ENCODE measurements at places on chromosomes 1 and 21.

DNA sequence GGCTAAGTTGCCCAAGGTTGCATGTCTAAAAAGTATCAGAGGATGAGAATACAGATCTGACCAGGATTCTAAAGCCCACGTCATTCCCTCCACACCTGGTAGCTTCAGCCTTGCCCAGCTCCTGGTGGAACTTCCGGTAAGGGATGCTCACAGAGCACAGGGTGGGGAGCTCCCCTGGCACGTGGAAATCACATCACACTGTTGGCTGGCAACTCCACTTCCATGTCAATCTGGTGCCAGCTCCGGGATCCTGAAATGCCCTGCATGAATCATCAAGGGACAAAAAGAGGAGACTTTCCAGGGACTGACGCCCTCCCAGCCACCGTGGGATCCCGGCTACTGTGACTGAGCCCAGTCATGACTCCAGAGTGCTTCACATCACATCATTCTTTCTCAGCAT is 12.4 kb upstream of the BCAR3 start:
- no peak for DNase-seq

DNA sequence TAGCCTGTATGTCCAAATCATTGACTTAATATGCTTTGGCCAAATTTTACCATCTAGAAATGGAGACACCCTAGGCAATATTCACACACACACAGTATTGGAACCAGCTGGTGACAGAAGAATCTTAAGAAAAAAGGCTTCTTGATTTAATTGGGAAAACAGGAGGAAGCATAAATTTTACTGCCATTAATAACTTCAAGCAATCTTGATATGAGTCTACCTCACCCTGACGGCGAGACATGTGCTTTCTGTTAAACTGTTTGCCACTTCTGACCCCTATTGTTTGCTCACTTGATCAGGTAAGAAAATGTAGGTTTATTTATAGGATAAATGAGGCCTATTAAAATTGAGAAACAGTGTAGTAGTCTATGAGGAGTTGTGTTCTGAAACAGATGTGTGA is 73.2 kb downstream of the KIFAP3 start:
- no peak for DNase-seq

DNA sequence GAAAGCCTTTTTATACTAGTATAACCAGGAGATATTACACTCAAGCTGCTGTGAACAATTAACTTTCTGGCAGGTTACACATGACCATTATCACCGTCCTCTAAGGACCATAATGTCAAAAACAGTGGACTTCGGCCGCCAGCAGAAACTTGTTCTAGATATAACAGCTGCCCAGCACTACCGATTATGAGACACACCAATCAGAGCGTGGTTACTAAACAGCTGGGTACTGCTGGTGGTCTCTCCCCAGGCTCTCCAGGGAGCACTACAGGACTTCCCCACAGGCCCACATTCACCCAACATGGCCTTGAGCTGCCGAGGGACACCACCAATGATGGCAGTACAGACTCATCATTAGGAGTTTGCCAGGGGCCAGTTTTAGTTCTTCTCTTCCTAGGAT is 57.9 kb upstream of the CTBS start:
- no peak for DNase-seq

DNA sequence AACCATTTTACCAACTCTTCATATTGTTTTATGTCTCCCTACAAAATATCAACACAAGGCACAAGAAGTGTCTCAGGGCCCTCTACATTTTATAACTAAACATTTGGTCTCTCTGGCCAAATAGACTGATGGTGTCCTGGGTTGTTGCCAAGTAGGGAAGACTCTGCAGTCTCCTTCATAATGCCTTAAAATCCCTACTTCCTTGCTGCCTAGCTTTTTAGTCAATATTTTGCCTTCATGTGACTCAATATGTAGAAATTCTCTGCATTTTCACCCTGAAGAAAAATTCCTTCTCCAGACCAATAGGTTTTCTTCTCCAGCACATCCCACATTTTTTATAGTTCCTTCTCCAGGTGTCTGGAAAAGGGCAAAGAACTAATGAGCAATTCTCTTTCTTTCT is 72.6 kb upstream of the IPO9 start:
- DNase-seq: no peak

DNA sequence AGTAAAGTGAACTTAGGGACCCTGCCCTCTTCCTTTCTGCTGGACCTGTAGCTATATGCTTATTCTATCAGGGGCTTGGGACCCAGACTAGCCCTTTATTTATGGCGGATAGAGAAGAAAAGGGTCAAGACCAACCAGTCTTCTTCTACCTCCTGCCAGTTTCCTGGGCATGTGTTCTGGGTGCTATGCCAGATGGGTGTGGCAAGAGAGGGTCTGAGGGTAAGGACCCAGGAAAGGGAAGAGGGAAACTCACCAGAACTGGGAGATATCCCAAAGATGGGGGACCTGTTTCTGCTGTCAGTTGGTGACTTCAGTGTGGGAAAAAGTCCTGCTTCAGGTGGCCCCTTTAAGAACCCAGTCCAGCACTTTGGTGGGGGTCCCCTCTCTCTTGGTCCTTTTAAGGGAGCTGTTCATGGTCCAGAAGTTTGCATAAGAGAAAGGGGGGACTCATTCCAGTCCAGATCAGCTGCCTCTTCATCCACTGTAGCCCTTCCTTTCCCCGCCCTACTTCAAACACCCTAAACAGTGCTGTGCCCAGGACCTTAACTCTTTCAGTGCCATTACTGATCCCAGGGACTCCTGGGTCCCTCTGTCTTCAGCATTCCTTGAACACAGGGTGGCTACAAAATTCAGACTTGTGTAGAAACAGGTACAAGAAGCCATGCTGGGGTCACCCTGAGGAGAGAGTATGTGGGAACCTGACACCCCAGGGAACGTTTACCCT is 18.4 kb downstream of the SSR2 start:
- no peak for DNase-seq

DNA sequence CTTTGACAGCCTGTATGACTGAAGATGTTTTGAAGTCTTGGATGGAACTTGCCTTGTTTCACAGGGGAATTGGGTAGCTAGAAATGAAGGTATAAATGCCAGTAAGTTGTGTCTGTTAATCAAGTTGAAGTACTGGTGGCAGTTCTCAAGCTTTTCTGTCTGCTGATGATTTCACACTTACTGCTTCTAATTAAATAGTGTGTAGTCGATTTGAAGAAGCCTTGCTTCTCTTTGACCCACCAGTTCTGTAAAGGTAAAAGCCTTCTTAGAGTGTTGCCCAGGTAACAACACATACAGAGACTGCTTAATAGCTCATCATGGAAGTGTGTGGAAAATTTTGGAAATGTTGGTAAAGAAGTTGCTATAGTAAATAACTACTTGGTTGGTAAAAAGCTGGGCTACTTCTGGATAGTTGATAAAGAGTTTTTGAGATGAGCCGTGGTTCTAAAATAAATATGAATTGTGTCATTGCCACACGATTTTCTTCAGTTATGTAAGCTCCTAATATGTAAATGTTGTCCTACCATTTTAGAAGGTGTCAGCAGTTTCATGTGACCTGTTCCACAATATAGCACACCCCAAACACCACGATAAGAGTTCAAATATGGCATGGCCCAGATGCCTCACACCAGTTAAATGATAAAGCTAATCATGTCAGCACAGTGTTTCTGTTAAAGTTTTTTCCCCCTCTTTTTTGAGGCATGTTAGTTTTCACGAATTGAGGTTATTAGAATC is 7.4 kb downstream of the RABGAP1L start:
- DNase-seq: no peak

DNA sequence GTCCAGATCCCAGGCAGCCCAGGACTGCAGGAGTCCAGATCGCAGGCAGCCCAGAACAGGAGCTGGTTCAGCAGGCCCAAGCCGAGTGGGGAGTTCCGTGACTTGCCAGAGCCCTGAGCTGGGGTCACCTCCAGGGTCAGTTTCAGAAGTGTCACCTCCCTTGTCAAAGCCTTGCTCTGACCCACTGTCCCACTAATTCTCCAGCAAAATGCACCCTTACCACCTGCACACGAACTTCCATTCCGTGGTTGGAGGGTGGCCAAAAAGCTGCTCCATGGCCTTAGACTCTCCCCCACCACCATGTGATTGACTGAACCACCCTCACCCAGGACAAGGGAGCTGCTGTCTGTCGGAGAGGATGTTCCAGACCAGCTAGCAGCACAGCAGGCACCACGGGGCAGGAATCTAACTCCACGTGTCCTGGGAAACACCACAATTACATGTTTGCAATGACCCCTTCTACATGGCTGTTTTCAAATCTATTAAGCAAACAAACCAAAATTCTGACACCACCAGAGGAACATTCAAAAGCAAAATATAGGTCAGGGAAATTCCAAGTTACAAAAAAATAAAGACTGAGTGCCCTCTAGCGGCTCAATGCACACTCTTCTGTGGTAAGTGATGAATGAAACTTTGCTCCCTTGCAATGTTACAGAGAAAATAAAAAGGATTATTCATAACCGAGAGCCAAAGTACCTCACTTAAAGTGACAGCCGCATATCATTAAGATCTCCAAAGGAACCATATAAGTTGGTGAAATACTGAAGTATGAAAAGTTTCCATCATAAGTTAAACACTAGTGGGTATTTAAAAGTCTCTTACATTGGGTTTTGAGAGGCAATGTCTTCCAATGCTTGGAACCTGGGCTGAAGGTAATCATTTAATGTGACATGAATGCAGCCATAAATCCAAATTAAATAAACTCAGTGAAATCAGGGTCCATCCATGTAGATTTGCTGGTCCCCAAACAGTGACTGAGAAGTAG is 76.3 kb downstream of the NPHP4 start:
- DNase-seq: peak; percentile 13

GRCh38 chr1:235802573-235803346 is 63.9 kb downstream of the LYST start:
- DNase-seq: no peak

GRCh38 chr21:27206368-27206982 is 239.6 kb upstream of the ADAMTS5 start:
- DNase-seq: no peak

GRCh38 chr1:215971793-215972441 is 404.8 kb downstream of the KCTD3 start:
- DNase-seq: no peak

GRCh38 chr1:87464022-87464490 is 135.4 kb downstream of the LMO4 start:
- no peak for DNase-seq

- no peak for DNase-seq
These were observed 44.8 kb upstream of the CCDC27 start for GRCh38 chr1:3707298-3707938.

GRCh38 chr1:40183055-40183710 is 22.0 kb downstream of the RLF start:
- no peak for DNase-seq

- no peak for DNase-seq
These were observed 20.1 kb downstream of the ADCY10 start for GRCh38 chr1:167893798-167894197.

DNA sequence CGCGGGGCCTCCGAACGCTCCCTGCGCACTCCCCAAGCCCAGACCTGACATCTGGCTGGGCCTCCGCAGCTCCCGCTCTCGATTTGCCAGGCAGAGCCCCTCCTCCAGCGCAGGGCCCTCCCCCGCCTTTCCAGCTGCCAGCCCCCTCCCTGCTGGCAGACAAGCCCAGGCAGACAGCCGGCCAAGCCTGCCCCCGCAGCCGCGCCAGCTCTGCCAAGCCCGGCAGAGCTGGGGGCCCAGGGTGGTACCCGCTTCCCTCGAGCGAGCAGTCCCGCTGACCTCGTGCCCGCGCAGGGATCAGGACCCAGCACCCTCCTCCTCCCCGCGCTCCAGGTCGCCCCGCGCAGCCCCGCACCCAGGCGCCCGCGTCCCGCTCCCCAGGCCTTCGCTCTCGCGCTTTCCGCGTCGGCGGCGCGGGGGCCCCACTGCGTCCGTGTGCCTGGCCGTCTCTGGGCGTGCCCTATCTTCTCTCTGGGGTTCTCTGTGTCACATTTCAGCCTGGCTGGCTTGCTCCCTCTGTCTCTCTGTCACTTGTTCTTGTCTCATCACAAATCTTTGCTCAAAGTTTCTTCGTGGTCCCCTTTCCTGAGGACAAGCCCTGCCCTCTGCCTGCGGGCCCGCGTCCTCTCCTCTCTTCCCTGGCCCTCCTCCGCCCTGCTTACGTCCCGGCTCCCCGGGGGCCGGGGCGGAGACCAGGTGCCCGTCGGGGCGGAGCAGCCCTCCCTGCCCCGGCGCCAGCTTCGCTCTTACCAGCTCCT is 580 bp downstream of the INKA2 start:
- peak; percentile 23 for DNase-seq
